ENCODE measurements at places on chromosomes 4 and X.
A peak's percentile ranks its signal among the peaks of the same experiment; 100 is the strongest.

DNA sequence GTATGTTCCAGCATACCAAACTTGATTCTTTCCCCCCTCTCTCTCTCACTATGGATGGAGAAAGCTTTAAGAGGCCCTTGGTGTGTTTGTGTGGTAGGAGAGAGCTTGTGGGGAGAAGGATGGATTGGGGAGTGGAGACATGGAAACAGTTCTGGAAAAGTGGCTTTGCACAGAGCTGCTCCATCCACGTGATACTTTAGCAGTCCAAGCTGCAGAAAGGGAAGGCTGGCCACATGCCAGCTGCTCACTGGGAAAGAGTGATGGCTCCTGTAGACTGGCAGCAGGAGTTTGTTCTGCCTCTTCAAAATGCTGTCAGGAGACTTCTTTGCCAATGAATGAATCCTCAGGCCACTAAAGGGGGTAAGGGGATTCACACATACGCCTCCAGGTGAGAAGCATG is 21.7 kb upstream of the SEC24B start:
- peak; percentile 32 for DNase-seq

DNA sequence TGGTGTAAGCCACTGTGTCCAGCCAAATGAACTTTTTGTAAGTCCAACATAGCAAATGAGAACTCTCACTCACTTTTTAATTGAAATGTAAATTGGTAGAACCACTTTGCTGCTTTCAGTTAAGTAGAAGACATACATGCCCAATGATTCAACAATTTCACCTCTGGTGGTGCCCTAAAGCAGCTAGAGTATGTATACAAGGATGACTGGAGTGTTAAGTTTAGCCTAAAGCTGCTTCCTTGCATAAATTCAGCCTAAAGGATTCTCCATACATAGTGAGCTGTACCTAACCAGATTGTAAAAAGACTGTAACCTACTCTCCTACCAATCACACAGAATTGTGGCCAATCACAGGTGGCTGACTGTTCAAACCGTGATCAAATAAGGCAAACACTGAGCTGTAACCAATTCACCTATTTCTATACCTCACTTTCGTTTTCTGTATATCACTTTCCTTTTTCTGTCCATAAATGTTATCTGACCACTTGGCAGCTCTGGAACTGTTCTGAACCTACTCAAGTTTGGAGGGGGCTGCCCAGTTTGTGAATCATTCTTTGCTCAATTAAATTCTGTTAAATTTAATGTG is 39.9 kb downstream of the PDS5A start:
- DNase-seq = no peak

- no peak for DNase-seq
These were observed 5.0 kb downstream of the ADH7 start for GRCh38 chr4:99430106-99430505.

DNA sequence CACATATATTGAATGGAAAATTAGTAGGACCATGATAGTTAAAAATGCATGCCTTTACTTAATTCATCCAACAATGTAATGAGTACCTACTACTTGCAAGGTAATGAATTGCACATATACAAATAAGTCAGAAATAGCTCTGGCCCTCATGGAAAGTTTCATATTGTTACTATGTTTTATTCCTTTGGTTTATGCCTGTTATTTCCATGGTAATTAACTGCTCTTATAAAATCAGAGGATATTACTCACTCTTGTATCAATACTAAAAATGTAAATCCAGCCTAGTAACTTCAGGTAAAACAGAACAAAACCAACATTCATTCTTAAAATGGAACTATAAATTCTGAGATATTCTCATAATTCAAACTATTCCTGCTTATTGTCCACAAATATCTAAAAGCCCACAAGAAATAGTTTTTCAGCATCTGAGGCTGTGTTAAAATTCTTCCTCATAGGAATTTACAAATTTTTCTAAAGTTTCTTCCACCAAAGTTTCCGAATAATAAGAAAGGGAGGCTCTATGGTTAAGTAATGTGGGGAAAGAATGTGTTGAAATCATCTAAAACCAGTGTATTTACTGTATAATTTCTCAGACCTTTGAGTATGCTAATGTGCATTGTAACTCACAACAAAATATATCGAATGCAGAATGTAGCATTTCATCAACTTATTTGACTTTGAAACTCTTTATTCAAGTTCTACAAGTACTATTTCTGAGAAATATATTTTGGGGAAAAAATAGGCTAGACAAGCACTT is 444.2 kb downstream of the PDGFC start:
- DNase-seq = no peak

- DNase-seq = no peak
These were observed 561.5 kb downstream of the BCOR start for GRCh38 chrX:39536211-39536610.

Data from NCI-H1417 (cell line).